EH (cell line): ENCODE measurements at places on chromosomes 3 and 15.

DNA sequence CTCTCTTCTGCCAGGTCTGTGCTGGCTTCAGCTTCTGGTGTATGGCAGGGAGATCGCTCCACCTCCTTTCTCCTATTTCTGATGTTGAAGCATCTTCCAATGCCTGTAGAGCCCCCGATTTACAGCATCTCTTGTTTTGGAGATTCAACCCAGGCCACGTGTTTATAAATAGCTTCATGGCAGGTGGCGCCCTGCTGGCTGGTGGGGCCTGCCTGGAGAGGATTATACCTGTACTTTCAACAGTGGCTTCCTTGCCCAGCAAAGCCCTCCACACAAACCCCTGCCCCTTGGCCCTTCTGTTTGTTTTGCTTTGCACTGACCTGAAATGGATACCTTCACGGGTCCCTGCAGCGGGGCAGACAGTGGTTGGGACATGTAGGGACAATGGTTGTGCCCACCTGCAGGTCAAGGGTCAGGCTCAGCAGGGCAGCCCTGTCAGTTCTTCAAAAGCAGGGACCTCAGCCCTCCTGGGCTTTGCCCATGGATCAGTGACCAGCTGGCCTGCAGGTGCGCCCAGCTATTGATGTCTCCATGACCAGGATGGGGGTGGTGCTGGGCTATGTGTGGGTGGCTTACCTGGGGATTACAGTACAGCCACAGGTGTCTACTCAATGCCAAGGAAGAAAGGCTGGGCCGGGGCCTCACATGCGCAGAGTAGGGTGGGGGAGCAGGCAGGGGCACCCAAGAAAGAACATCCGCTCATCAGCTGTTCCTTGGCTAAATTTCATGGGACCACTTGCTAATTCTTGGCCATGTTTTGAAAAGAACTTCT is 112.7 kb upstream of the PRR23C start:
- DNase-seq = no peak

GRCh38 chr3:167203062-167203461 is 177.0 kb downstream of the ZBBX start:
- no peak for DNase-seq

- peak; percentile 94 for DNase-seq
Measured at GRCh38 chr3:177906126-177906511, 630.1 kb upstream of the KCNMB2 start.

- peak; percentile 44 for DNase-seq
Measured at GRCh38 chr15:36358523-36358922, 220.9 kb upstream of the CDIN1 start.
